ENCODE measurements at places on chromosomes 3 and 15.

DNA sequence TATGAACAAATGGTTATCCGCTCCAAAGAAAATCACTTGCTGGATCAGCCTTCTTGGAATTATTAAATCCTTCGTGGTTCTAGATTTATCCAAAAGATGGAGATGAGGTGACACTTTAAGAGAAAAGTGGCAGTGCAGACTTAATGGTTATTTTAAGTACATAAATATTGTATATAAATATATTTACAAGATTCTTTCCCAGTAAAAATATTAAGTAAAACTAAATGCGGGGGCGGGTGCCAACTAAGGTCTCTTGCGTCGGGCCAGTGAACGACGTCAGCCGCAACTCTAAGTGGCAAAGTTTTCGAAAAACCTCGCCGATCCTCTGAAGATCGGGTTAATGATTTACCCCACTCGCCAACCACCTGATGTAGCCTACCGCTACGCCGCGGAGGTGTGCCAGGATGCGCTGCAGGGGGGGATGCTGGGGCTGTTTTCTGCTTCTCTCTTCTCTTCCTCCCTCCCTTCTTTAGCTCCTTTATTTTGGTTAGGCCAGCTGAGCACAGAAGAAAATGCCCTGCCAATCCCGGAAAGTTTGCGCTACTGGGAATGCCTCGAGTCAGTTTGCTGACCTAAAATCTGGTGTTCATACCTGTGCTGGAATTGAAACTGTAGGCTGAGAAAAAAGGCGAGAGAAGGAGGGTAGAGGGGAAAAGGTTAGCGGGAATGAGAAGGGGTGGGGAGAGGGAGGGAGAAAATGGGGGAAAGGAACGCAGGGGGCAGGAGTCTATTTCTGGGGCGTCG is 7.6 kb upstream of the FOXB1 start:
- DNase-seq = no peak

- peak; percentile 52 for DNase-seq
Observed at GRCh38 chr3:71026634-71027578, 556.6 kb downstream of the FOXP1 start.

- no peak for DNase-seq
Observed at GRCh38 chr15:96564546-96564945, 234.0 kb downstream of the NR2F2 start.

- no peak for DNase-seq
Observed at GRCh38 chr15:63506537-63507035, 2.2 kb downstream of the USP3 start.

- no peak for DNase-seq
Observed at GRCh38 chr3:174094669-174095068, 697.1 kb downstream of the NLGN1 start.

DNA sequence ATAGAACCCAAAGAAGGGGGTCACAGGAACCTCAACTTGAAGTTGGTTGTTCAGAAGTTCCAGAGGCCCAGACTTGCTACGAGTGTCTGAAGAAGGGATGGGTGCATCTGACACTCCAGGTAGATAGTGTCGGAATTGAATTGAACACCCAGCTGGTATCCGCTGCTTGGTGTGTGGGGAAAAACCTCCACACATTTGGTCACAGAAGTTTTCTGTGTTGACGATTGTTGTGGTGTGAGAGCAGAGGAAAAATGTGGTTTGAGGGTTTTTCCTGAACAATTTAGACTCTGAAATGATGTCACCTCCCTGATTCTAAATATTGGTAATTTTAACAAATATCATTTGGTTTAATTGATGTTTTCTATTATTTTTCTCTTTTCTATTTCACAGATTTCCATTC is 218.8 kb upstream of the CTNNB1 start:
- DNase-seq = no peak

DNA sequence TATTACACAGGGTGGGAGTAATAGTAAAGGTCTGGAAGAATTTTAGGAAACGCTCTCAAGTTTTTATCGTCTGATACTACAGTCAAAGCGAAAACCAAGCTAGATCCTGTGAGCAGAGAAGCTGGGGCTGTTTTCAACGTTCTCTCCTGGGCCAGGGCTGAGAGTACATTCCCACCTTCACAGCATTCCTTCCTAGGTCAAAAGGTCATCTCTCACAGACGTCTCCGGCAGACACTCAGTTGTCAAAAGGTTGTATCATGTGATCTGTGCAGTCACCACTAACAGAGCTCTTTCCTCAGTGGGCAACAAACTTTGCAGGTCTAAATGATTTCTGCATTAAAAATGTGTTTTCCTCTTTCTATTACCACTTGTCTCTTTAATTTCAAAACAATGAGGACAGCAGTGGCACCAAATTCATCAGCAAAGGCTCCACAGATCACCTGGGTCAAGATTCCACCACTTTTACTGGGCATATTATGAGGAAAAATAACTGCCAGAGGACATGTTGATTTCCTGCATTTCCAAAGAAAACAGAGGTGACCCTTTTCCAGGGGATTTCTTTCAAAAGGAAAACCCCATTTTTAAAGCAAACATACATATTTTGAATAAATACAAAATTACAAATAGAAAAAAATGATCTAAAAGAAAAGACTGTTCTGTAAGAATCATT is 41.9 kb downstream of the MEIS2 start:
- no peak for DNase-seq

- DNase-seq = no peak
Observed at GRCh38 chr15:48984811-48985352, 21.2 kb upstream of the SHC4 start.

- no peak for DNase-seq
Observed at GRCh38 chr3:112127522-112128494, 5.2 kb downstream of the GCSAM start.

Data from fibroblast of skin of abdomen (primary cell).